ENCODE measurements at places on chromosomes 7 and 10.

- DNase-seq = no peak
Measured at GRCh38 chr7:90625562-90625961, 29.4 kb downstream of the CDK14 start.

- no peak for DNase-seq
Measured at GRCh38 chr7:4638781-4639575, 43.1 kb upstream of the FOXK1 start.

- DNase-seq = no peak
Measured at GRCh38 chr10:58264780-58265179, 2.9 kb downstream of the IPMK start.

GRCh38 chr10:99630433-99630832, 10.2 kb upstream of the SLC25A28 start:
- no peak for DNase-seq

DNA sequence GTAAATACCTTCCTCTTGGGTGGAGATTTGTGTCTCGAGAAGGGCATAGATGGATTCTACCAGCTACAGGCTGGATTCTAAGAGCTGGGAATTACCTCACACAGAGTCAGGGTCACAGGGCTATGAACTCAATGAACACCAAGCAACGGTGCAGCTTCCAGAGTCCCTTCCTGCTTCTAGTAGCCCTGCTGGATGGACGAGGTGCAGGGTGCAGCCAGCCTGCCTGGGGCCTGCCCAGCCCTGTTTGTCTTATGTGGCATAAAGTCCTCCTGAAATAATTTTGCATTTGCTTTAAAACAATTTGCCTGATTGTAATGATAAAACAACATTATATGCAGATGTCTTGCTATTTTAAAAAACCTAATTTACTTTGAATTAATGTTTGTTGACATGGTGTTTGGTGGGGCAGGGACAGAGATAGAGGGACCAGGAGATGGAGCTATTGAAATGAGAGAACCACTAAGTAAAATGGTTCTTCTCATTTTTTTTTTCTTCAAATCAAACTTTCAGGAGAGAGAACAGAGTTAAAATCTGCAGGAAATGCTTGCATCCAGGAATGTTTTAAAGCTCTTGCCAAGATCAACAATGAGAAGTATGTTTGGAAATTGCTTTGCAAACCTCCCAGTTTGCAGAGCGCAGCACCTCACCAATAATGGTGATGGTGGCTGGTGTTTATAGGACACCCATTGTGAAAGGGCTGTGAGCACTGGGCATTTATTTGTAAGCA, 305.4 kb upstream of the PODXL start:
- DNase-seq = no peak

- DNase-seq = no peak
Measured at GRCh38 chr7:11343818-11344413, 370.2 kb downstream of the PHF14 start.

- no peak for DNase-seq
Measured at GRCh38 chr7:130748531-130749389, 14.8 kb upstream of the KLF14 start.

- no peak for DNase-seq
Measured at GRCh38 chr7:48052748-48053147, 17.4 kb downstream of the C7orf57 start.

- no peak for DNase-seq
Measured at GRCh38 chr7:87831097-87831496, 45.1 kb downstream of the SLC25A40 start.

DNA sequence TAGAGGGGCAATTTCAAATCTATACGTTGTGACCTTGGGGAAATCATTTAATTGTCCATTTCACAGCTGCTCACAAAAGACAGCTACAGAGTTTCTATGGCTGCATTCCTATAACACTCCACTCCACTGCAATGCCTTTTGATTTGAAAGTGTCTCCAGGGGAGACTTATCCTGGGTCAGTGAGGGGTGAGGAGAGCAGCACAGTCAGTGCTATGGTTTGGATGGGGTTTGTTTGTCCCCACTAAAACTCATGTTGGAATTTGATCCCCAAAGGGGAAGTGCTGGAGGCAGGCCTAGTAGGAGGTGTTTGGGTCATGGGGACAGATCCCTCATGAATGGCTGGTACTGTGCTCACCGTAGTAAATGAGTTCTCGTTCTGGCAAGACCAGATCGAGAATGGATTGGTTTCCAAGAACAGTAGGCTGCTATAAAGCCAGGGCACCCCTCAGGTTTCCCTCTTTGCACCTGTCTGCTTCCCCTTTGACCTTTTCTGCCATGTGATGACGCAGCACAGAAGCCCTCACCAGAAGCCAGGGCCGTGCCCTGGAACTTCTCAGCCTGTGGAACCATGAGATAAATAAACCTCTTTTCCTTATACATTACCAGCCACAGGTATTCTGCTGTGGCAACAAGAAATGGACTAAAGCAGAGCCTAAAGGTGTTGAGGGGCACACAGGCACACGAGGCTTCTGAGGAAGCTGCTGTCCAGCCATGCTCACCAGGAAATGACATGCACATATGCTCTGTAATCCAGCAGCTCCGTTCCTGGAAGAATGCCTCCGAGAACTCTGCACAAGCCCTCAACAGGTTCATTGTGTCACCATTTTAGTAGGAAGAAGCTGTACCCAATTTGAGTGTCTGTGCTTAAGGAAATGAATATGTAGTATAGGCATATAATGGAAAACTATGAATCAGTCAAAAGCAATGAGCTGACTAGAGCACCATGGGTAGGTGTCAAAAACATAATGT, 5.0 kb upstream of the PAPOLB start:
- DNase-seq = no peak

GRCh38 chr7:47648275-47648925, 66.5 kb upstream of the TNS3 start:
- DNase-seq = no peak

GRCh38 chr10:109914966-109915365, 8.3 kb downstream of the XPNPEP1 start:
- DNase-seq = no peak

DNA sequence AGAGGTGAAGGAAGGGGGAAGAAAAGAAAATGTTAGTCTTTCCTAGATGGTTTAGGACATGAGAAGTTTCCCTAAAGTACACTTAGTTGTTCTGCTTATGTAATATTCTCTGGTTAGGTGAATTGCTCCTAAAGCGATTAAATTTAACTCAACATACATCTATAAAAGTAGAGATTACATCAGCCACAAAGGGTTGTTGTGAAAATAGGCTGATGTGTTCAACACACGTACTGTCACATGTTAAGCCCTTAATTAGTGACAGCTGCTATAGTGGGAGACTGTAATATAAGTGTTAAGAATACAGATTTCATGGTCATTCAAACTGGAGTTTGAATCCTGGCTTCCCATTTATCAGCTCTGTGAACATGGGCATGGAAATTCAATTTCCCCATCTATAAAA, 12.8 kb downstream of the HECTD2 start:
- no peak for DNase-seq

GRCh38 chr7:95018021-95018420, 110.6 kb downstream of the PPP1R9A start:
- DNase-seq = no peak

- no peak for DNase-seq
Measured at GRCh38 chr7:151851145-151851751, 25.7 kb downstream of the PRKAG2 start.

DNA sequence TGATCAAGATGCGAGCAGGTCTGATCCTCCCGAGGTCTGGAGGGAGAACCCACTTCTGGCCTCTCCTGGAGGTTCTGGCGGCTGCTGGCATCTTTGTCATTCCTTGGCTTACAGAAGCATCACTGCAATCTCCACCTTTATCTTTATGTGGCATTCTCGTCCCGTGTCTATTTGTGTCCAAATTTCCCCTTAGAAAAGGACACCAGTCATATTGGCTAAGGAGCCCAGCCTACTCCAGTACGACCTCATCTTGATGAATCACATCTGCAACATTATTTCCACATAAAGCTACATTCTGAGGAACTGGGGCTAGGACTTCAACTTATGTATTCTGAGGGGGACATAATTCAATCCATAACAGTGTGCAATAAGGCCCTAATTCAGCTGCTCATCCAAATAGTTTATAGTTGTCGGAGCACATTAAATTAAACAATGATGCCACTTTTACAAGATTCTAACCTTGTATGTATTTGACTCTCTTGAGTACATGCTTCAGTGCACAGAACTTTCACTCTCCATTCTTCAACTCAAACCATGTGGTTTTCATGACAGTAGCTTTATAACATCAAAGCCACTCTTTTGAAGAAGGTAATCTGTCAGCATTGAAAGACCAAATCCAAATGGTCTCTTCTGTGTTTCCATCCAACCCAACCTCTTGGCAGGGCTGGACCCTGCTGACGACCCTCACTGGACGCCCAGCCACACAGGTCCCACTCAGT, 86.2 kb upstream of the DDC start:
- no peak for DNase-seq

- DNase-seq = no peak
Measured at GRCh38 chr7:100426516-100426915, 2.0 kb downstream of the ZCWPW1 start.

DNA sequence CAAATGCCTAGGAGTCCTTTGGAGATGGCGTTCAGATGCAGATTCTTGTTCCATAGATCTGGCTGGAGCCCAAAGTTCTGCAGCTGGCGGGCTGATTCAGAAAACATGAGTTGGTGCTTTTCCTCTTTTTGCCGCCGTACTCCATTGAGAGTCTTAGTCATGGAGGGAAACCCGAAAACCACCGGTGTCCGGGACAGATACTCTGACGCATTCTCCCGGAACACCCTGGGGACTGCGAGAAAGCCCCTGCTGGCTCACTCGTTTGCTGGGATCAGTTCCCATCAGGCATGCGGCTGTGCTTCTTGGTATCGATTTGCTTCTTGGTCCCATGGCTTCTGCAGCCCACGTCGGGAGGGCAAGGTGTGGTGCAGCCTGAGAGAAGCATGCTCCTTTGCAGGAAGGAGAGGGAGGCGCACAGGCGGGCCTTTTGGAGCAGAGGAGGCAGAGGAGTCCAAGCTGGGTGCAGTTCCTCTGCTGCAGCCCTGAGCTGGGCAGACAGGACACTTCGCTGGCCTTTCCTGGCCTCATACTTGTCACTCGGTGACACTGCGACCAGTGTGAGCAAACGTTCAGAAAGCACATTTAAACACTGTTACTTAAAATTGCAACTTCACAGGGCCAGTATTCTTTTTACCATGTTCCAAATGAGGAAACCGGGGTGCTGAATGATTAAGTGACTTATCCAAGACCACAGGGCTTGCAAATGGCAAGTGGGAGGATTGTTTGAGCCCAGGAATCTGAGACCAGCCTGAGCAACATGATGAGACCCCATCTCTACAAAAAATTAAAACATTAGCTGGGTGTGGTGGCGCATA, 30.6 kb upstream of the PFKFB3 start:
- DNase-seq = no peak

- DNase-seq = no peak
Measured at GRCh38 chr7:12601302-12601869, 30.9 kb downstream of the SCIN start.

DNA sequence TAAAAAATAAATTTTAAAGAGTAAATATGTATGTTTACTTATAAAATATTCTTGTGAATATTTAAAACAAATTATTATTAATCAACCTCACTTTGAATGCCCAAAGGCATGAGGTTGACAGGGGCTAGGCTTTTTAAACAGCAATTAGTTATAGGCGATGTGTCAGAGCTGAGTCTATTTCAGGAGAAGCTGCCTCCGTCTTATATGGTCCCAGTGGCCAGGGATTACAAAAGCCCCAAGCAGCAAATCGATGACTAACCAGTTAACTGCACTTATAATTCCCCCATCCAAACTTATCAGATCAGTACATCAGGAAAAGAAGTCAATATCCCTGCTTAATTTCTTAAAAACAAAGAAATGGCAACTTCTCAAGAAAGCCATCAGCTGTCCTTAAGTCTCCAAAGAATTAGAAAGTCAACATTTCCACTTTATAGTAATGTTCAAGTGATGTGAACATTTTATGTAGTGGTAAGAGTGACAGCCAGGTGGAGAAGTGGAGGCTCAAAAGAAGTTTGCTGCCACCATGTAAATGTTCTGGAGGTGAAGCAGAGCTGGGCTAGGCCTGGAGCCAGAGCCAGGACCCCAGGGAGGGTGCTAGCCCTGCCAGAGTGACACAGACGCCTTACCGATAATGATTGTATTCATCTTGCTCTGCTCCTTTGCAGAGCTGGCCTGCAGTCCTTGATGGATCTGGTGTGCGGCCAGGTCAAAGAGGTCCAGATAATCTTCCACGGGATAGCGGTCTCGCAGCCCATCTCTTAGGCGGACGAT, 51.5 kb downstream of the CHST15 start:
- no peak for DNase-seq

GRCh38 chr7:149794661-149795060, 21.3 kb upstream of the ZNF467 start:
- no peak for DNase-seq

DNA sequence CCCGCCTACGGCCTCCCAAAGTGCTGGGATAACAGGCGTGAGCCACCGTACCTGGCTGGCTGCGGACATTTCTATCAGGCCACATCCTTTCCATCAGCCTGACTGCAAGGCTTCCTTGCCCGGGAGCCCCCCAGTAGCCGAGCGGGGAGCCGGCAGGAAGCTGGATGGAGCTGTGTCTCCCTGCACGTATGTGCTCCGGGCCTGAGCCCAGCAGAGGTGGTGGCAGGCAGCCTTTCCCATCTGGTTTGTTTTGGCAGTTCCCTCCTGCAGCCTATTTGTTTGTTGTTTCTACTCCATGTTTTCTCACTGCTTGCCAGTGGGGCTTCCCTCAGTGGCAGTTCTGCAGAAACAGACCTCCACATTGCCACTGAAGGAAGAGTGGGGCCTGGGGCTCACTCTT, 5.4 kb downstream of the POP7 start:
- DNase-seq = no peak

GRCh38 chr7:2884161-2884560, 40.1 kb upstream of the GNA12 start:
- DNase-seq = no peak

DNA sequence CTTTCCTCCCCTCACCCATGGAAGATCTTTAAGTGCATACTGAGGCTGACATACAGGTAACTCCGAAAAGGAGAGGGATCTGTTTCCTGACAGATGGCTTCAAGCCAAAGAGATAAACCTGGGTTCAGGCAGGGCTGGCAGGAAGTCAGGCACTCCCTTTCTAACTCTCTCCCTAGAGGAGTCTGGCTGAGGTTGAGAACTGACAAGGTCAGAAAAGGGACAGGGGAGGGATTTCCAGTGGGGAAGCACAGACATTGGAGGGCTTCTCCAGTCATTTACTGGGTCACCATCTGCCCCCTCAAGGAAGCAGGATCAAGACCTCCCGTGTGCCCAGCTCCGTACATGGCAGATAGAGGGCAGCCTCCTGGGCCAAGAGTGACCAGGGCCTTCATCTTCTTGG, 31.6 kb downstream of the TLX1 start:
- no peak for DNase-seq

GRCh38 chr10:124898471-124898870, 43.5 kb upstream of the ZRANB1 start:
- DNase-seq = no peak
